ENCODE measurements at places on chromosomes 11 and 22. TPM values are rescaled to one million over a fixed set of nuclear protein-coding genes. Genes with fewer than 3 reads are reported as not detected.

The SMC1B gene
- not detected for total RNA-seq

The RBMXL2 gene
- not detected for total RNA-seq

The HPX gene
- 4.7 TPM for total RNA-seq

The UPK2 gene
- not detected for total RNA-seq

The CARD16 gene
- 7.9 TPM for total RNA-seq

The CARD18 gene
- total RNA-seq: not detected

The MMP1 gene
- 1.2 TPM for total RNA-seq

The MN1 gene
- total RNA-seq: 5.8 TPM

The GGT1 gene
- 114 TPM for total RNA-seq

The SNX32 gene
- not detected for total RNA-seq

The MOGAT2 gene
- 0.62 TPM for total RNA-seq

The GRM5 gene
- 0.17 TPM for total RNA-seq
